ENCODE measurements at places on chromosomes 2 and 18.

DNA sequence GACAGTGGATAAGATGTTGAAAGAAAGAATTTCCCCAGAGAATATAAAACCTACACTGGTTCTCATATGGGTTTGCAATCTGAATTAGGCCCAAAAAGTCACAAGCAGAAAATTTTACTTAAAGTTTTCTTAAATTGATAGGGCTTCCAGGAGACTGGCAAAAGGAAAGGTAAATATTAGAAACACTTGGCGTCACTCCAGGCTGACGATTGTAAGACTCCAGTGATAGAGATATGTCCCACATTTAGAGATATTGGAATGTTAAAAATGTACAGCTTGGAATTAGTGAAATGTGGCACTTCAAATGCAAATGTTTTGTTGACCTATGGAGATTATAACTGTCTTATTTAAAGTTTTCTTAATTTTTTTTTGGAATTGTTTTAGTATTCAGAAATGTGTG lies 14.0 kb downstream of the YIPF4 start:
- no peak for DNase-seq

DNA sequence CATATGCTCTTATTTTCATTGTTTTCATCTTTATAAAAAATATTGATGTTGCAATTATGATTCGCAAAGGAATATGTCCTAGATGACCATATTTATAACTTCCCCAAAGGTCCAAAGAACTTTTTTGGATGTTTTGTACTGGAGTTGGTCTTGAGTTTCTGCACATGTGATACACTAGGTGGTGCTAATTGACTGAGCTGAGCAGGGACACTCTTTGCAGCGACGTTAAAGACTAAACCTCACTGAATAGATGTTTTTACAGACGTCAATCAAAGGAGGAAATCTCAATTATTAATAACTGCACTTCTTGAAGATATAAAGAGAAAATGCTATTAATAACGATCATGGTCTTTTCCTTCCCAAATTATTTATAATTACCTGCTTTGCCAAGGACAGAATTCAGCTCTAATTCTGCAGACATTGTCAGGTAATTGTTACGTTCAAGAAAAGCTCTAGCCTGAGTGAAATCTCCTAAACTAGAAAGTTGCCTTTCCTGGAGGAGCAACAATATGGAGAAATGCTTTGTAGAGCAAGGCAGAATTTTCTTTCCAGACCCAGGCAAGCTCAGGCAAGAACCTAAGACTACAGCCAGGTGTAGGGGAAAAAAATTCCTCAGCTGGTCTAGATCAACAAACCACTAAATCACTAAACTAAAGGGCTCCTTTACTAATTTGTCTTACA lies 119.3 kb upstream of the RBBP8 start:
- DNase-seq, result no peak

DNA sequence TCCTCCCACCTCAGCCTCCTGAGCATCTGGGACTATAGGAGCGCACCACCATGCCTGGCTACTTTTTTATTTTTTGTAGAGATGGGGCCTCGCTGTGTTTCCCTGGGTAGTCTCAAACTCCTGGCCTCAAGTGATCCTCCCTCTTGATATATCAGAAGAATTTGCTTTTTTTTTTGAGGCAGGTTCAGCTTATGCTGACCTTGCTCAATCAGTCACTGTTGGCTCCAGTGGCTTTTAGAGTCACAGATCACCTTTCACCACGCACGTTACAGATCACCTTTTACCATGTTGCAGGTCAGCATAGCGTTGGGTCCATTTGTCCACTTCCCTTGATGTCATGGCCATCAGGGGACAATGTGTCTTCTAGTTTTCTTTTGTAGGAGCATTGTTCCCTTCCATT lies 36.1 kb downstream of the DCAF17 start:
- no peak for DNase-seq

- DNase-seq, result no peak
Observed at GRCh38 chr2:25481381-25482300, 139.9 kb upstream of the DNMT3A start.

GRCh38 chr18:73924307-73924706 lies 223.3 kb downstream of the FBXO15 start:
- DNase-seq, result no peak

GRCh38 chr2:102276549-102277201 lies 34.7 kb upstream of the IL1RL1 start:
- no peak for DNase-seq

DNA sequence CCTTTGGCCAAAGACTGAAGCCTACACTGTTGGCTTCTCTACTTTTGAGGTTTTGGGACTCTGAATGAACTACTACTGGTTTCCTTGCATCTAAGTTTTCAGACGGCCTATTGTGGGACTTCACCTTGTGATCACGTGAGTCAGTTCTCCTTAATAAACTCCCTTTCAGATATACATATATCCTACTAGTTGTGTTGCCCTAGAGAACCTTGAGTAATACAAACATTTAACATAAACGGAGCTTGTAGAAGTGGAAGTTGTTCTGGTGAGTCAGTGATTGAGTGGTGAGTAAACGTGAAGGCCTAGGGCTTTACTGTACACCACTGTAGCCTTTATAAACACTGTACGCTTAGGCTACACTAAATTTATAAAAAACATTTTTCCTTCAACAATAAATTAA lies 107.2 kb upstream of the CDH2 start:
- no peak for DNase-seq

DNA sequence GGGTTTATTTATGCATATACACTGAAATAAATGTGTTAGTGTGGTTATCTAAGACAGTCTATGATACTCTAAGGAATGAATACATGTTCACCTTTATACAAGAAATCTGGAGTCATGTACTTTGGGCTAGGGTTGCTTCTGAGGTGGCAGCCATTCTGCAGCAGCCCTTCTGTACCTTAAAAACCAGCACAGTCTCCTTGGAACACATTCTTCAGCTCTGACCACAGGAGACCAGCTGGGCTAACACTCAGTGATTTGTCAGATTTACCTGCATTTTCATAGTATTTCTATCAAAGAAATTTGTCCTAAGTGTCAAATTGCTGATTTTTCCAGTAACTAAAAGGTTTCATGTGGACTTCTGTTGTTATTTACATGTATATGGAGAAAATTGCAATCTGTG lies 167.7 kb downstream of the CAMKMT start:
- DNase-seq, result no peak

- no peak for DNase-seq
Observed at GRCh38 chr2:20425371-20425881, 21.4 kb upstream of the RHOB start.

- DNase-seq, result no peak
Observed at GRCh38 chr18:260547-260946, 7.3 kb downstream of the THOC1 start.

DNA sequence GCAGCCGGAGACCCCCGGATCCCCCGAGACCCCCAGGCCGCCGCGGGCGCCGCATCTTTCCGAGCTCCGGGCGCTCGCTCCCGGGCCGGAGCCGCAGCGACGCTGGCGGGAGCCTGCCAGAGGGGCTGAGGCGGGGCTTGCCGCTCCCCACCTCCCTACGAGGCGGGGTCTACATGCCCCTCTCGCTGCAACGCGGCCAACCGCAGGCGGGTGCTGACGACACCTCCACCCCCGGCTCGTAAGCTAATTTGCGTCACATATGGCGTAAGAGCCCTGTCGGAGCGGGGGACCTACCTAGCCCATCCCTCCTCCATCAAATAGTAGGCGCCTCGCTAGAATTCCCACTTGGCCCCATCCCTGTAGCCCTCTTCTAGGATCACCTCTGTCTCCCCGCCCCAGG lies at the start of gene PTPRN:
TSS of gene PTPRN (minus strand) at position 124 of the 400 bp plus-strand sequence. CDS start at position 55, 69 bp downstream.
- peak; percentile 27 for DNase-seq

- DNase-seq, result no peak
Observed at GRCh38 chr2:23789012-23789411, 137.9 kb downstream of the ATAD2B start.

GRCh38 chr18:6546229-6546628 lies 131.5 kb upstream of the L3MBTL4 start:
- DNase-seq, result no peak

- DNase-seq, result no peak
Observed at GRCh38 chr18:9209279-9209678, 72.7 kb downstream of the ANKRD12 start.

- no peak for DNase-seq
Observed at GRCh38 chr18:41121116-41121826, 833.8 kb upstream of the PIK3C3 start.

DNA sequence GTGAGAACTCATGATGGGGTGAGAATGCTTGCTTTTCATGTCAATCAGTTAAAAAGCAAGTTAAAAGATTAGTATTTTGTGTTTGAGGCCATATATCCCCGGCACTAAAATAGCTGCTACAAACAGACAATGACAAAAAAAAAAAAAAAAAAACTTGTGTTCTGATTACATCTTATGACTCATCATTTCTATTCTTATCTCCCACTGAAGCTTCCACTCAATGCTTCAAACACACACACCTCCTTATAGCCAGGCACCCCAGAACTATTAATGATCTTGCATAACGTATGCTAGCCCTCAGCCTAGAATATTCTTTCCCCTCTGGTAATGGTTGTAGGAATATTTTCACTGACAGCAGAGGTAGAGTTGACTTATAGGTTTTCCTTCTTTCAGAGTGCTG lies 778.3 kb downstream of the TRIB2 start:
- no peak for DNase-seq

- DNase-seq, result no peak
Observed at GRCh38 chr2:103977668-103978067, 876.2 kb upstream of the POU3F3 start.

GRCh38 chr18:73040247-73040646 lies 172.5 kb upstream of the NETO1 start:
- no peak for DNase-seq

DNA sequence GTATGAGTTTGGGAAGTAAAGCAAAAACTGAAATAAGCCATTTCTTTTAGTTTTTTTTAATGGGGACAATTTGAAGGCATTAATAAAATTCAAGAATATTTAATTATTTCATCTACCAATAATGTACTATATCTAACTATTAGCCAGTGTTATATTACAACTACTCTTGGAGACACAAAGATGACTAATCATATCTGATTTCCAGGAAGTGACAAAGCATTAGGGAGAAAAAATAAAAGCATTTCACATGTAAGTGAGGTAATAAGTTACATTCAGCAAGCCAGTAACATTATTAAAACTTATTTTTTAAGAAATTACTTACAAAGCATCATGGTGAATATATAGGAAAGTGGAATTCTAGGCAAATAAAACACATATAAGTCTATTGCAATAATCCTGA lies 781.3 kb upstream of the NRXN1 start:
- no peak for DNase-seq

- DNase-seq, result no peak
Observed at GRCh38 chr2:237256887-237257286, 157.1 kb downstream of the COL6A3 start.

- DNase-seq, result no peak
Observed at GRCh38 chr2:159849160-159849813, 51.3 kb upstream of the CD302 start.

DNA sequence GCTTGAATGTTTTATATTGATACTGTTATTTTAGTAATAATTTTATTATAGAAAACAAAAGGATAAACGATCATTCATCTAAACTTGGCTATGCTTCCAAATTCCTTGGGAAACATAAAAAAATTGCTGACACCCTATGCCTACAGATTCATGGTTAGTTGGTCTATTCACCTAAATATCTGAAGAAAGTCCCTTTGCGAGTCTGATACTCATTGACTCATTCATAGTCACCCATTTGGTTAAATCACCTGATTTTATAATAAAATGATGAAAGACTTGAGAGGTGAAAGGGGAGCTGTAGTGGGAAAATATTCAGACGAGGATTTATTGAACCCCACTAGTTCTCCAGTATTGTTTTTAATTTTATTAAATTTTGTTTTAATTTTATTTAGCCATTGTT lies 112.0 kb downstream of the PTPN4 start:
- no peak for DNase-seq

GRCh38 chr2:16303761-16304160 lies 361.9 kb downstream of the CYRIA start:
- no peak for DNase-seq

GRCh38 chr2:133411857-133412256 lies 156.4 kb downstream of the NCKAP5 start:
- DNase-seq, result no peak

GRCh38 chr2:232502911-232503808 lies 15.5 kb upstream of the ECEL1 start:
- DNase-seq, result no peak

DNA sequence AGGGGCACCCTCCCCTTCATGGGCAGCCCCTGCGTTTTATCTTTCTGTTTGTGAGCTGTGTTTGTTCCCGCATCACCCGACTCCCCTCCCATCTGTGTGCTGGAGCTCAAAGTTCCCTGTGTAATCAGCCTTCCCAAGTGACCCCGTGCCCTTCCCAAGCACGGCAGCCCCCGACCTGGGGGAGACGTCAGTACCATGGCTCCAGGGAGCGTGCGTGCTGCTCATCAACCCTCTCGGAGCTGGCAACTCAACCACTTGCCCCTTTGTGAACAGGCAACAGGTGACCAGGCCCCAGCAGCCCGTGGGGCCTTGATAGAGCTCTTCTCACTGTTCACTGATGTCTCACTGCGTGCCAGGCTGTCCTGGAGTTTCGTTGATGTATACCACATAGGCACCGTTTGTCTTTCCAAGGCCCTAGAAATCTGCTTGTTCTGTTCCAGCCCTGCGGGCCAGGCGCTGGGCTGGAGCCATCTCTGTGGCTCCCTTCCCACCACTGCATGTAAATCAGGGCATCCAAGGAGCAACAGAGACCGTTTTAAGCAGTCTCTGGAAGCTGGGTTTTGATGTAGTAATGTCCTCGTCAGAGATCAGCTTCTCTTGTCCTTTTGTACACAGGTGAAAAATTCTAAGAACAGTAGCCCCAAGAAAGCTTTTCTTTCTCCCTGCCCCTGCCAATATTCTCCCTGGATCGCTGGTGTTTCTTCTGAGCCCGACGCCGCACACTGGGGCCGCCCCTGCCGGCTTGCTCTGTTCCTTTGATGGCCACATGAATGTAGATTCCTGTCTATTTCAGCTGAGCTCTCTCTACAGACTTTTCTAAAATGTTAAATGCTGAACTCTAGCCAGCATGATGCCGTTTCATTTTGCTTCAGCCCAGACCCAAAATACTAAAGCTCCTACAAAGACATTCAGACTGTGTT lies 107.0 kb upstream of the PTPRM start:
- no peak for DNase-seq

- no peak for DNase-seq
Observed at GRCh38 chr2:118345465-118345864, 257.2 kb downstream of the INSIG2 start.

GRCh38 chr18:65567372-65567771 lies 183.4 kb upstream of the CDH7 start:
- DNase-seq, result peak; percentile 26

DNA sequence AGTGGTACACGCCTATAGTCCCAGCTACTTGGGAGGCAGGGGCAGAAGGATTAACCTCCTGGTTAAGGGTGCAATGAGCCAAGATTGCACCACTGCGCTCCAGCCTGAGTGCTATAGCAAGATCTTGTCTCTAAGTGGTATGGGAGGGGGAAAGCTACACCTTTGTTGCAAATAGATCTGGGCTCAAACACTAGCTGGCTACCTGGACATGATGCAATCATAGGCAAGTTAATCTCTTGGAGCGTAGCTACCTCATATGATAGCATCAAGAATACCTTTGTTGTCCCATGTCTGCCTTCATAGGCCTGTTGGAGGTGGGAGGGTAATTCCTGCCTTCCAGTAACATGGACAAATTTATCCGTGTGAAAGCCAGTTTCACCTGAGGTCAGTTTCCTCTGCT lies 15.7 kb downstream of the KLHL29 start:
- no peak for DNase-seq

GRCh38 chr18:63545000-63545399 lies 2.8 kb downstream of the SERPINB12 start:
- DNase-seq, result no peak

Data from NCI-H1092 (cell line).